ENCODE measurements at places on chromosomes 4 and X.

- DNase-seq: no peak
These were observed 855 bp upstream of the DHRSX start for GRCh38 chrX:2501559-2502102.

- DNase-seq: peak; percentile 26
These were observed 160.1 kb upstream of the LDB2 start for GRCh38 chr4:17058536-17058915.

- DNase-seq: no peak
These were observed 6.2 kb upstream of the DCAF4L1 start for GRCh38 chr4:41975341-41975740.

DNA sequence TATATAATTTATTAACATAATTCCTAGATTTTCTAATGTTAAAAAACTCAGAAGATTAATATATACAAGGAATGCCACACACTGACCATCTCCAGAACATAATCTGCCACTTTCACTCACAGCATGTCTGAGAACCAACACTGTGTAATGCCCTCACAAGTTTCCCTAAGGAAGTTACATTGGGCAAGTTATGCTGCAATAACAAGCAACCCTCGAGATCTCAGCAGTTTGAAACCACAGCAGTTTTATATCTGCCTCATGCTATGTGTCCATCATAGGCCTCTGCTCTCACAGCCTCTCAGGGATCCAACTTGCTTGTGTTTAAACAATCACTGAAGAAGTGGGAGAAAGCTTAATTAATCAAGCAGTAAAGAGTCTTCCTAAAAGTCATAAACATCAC, 250.0 kb upstream of the SLC7A11 start:
- DNase-seq: no peak

DNA sequence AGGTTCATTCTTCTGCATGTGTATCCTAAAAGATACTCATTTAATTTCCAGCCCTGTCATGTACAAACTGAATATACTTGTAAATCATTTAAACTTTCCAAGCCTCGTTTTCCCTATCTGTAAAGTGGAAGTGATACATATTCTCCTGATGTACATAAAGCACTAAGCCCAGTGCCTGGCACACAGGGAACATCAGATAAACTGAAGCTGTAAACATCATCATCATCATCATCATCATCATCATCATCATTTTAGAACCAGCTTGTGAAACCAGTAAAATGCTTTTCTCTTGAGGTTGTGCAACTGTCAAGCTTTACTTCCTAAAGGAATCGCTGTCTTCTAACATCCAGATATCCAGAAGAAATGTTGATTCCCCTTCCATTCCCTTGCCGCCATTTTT, 83.3 kb upstream of the ANXA3 start:
- no peak for DNase-seq

DNA sequence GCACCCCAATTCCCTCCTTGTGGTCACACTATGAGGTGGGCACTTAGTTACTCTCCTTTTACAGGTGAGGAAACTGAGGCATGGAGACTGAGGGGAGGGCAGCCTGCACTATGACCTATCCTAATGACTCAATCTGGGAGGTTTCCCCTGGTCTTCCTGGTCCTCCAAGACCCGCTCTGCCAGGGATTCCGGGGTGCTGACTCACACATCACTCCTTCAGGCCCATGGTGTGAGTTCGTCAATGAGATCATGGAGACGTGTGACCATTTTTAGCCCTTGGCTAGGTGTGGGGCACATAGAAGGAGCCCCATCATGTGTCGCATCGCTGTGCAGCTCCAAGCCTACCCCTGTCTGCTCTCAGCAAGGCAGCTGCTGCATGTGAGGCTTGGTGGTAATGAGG, 32.4 kb upstream of the BCOR start:
- DNase-seq: no peak

DNA sequence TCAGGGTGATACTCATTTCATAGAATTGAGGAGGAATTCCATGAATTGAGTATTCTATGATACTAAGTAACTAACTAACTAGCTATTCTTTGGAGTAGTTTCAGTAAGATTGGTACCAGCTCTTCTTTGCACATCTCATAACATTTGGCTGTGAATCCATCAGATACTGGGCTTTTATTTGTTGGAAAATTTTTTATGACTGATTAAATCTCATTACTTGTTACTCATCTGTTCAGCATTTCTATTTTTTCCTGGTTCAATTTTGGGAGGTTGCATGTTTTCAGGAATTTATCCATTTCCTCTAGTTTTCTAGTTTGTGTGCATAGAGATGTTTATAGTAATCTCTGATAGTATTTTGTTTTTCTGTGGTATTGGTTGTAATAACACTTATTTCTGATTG, 70.8 kb upstream of the FREM3 start:
- DNase-seq: no peak

DNA sequence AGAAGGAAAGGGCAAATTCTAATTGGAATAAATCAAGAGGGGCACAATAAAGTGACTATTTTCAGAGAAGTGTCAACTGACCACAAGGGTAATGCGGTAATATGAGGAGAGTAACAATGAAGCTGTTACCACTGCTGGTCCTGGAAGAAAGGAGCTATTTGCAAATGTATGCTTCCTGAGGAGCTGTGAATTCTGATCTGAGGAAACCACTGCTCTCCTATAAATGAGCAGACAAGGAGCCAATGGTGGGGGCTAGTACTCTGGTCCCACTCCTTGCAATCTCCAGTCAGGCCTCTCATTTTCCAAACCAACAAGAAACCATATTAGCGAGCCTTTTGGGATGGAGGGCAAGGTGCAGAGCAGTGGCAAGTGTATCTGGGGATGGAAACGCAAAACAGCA, 770.2 kb downstream of the FSTL5 start:
- no peak for DNase-seq

All from tibial nerve (tissue), 4 donors.